ENCODE measurements at places on chromosomes 6 and 20. TPM values are rescaled to one million over a fixed set of nuclear protein-coding genes. Genes with fewer than 3 reads are reported as not detected.
A peak's percentile ranks its signal among the peaks of the same experiment; 100 is the strongest.

The SAMD5 gene
- total RNA-seq = 4.0 TPM

DNA sequence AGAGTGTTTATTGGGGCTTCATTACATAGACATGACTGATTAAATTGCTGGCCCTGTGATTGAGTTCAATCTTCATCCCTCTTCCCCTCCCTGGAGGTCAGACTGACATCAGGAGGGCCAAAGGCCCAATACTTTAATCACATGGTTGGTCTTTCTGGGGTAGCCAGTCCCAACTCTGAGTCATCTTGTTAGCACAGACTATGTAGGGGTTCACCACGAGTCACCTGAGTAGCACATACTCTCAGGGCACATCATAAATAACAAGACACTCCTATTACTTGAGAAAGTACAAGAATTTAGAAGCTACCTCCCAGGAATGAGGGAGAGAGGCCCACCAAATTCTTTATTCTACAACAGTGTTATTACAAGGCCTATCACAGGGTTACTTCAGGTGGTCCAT lies 11.3 kb downstream of the GINS1 start:
- H3K27me3 ChIP-seq = no peaks in the 10 kb centered on the region
- H3K4me3 ChIP-seq = no peak overlapping the region
- peaks cover 7% of the 10 kb centered on the region for H3K36me3 ChIP-seq
- H3K27ac ChIP-seq = peak overlapping the region; percentile 16
- DNase-seq = no peak

The ID4 gene
- total RNA-seq = 0.83 TPM

- no peaks in the 10 kb centered on the region for H3K27me3 ChIP-seq
- H3K36me3 ChIP-seq = no peaks in the 10 kb centered on the region
- DNase-seq = no peak
- no peak overlapping the region for H3K27ac ChIP-seq
Measured at GRCh38 chr20:53245574-53245973, 273.4 kb downstream of the TSHZ2 start.

GRCh38 chr6:85465762-85466161 lies 15.9 kb downstream of the NT5E start:
- H3K4me1 ChIP-seq = peaks cover 47% of the 10 kb centered on the region
- H3K27ac ChIP-seq = peak overlapping the region; percentile 99
- no peaks in the 10 kb centered on the region for H3K27me3 ChIP-seq
- H3K4me3 ChIP-seq = no peak overlapping the region

DNA sequence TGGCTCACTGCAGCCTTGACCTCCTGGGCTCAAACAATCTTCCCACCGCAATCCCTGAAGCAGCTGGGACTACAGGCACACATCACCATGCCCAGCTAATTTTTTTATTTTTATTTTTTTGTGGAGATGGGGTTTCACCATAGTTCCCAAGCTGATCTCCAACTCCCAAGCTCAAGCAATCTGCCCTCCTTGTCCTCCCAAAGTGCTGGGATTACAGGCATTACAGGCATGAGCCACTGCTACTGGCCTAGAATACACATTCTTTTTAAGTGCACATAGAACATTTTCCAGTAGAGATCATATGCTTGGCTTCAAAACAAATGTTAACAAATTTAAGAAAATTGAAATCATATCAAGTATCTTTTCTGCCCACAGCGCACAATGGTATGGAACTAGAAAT lies 176.8 kb upstream of the MARCKS start:
- no peak overlapping the region for H3K4me3 ChIP-seq
- no peaks in the 10 kb centered on the region for H3K36me3 ChIP-seq
- no peaks in the 10 kb centered on the region for H3K27me3 ChIP-seq
- DNase-seq = no peak

DNA sequence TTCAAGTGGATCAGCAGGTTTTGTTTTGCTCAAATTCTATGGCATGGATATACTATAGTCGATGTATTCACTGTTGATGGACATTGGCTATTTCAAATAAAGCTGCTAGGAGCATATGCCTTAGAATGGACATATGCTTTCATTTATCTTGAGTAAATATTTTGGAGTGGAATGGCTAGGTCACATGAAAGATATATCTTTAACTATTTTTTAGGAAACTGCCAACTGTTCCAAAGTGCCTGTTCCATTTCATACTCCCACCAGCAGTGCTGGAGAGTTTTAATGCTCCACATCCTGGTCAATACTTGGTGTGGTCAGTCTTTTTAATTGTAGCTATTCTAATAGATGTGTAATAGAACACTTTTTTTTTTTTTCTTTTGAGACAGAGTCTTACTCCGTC lies 81.1 kb upstream of the PIM1 start:
- no peak overlapping the region for H3K4me3 ChIP-seq
- peaks cover 3% of the 10 kb centered on the region for H3K4me1 ChIP-seq
- H3K27ac ChIP-seq = no peak overlapping the region
- H3K27me3 ChIP-seq = no peaks in the 10 kb centered on the region

DNA sequence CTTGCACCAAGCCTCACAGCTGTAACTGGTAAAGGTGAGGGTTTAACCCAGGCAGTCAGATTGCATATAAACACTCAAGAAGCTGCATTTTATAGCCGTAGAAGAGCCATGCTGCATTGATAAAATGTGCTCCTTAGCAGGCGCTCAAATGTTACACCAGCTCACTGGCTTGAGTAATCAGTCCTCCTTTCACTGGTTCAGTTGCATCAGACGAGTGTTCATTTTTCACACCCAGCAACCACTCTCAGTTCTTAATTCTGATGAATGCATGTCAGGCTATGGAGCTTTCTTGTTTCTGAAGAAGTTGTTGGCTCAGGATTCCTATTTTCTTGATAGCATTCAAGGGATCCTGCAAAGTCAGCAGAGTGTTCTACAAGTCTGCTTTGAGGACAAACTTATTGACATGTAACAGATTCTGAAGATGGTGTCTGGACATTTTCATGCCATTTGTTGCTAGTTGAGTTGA lies 198.3 kb downstream of the PLCB1 start:
- H3K36me3 ChIP-seq = no peaks in the 10 kb centered on the region
- no peak overlapping the region for H3K4me3 ChIP-seq
- no peak overlapping the region for H3K27ac ChIP-seq

GRCh38 chr6:163191704-163192537 lies 222.6 kb upstream of the QKI start:
- H3K4me3 ChIP-seq = no peak overlapping the region
- H3K4me1 ChIP-seq = no peaks in the 10 kb centered on the region
- no peaks in the 10 kb centered on the region for H3K36me3 ChIP-seq
- no peaks in the 10 kb centered on the region for H3K27me3 ChIP-seq
- H3K27ac ChIP-seq = no peak overlapping the region

DNA sequence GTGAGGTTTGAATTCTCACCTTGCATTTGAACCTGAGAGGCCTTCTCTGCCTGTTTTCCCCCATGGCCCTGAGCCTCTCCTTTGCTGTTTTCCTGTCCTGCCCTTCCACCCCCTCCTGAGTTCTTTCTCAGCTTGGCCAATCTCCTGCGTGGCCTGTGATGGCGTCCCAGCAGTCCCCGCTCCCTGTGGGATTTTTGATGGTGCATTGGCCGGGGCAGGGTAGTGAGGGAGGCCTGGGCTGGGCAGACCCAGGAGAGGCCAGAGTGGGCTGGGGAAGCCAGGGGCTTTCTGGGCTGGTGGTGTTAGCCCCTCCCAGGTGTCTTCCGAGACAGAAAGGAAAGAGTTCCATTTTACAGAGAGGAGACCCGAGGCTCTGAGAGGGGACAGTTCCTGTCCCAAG lies 6.3 kb downstream of the CEBPB start:
- H3K27me3 ChIP-seq = no peaks in the 10 kb centered on the region
- no peak for DNase-seq
- H3K4me3 ChIP-seq = no peak overlapping the region
- peaks cover 14% of the 10 kb centered on the region for H3K36me3 ChIP-seq
- H3K4me1 ChIP-seq = peaks cover 6% of the 10 kb centered on the region

DNA sequence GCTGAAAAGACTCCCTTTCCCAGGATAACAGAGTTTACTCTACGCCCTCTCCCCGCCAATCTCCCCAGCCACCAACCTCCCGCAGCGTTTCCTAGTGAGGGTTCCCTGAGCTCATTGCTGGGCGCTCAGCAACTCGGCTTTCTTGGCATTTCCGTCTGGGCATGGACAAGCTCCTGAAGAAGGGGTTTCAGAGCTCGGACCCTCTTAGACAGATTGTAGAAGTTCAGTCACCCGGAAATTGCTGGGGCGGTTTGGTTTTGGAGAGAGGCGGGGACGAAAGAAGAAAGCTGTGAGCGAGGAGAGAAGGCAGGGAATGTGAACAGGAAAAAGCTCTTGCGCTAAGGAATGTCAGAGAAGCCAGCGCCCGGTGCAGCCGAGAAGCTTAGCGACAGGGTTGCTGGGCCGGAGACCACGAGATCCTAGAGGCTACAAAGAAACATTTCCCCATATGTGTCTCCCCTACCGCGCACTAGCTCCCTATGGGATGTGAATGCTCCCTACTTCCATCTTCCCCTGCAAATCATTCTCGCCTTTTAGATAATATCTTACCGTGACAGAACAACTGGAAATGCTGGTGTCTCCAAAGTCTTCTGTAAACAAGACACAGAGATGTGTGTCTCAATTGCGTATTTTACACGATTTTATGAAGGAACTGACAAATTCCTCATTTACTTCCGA lies 15.8 kb downstream of the POM121L2 start:
- peaks cover 1% of the 10 kb centered on the region for H3K27me3 ChIP-seq
- H3K4me1 ChIP-seq = no peaks in the 10 kb centered on the region

DNA sequence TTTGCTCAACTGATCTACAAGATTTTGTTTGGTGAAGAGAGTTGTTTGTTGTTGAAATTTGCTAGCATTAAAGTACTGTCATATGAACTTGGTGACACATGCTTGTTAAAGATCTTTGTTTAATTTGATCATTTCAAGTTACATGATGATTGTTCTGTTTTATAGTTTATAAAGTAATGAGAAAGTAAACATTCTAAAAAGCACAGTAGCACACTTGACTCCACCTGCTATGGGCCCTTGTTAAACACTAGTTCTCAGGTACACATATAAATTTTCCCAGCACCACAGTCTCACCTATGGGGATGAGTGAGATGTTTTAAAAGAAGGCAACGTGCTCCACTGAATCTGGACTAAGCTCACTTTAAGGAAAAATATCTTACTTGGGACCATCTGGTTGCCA lies 14.1 kb downstream of the MCHR2 start:
- no peak for DNase-seq
- no peaks in the 10 kb centered on the region for H3K27me3 ChIP-seq
- H3K27ac ChIP-seq = no peak overlapping the region
- H3K4me3 ChIP-seq = no peak overlapping the region
